ENCODE measurements at places on chromosomes 16 and 17.

DNA sequence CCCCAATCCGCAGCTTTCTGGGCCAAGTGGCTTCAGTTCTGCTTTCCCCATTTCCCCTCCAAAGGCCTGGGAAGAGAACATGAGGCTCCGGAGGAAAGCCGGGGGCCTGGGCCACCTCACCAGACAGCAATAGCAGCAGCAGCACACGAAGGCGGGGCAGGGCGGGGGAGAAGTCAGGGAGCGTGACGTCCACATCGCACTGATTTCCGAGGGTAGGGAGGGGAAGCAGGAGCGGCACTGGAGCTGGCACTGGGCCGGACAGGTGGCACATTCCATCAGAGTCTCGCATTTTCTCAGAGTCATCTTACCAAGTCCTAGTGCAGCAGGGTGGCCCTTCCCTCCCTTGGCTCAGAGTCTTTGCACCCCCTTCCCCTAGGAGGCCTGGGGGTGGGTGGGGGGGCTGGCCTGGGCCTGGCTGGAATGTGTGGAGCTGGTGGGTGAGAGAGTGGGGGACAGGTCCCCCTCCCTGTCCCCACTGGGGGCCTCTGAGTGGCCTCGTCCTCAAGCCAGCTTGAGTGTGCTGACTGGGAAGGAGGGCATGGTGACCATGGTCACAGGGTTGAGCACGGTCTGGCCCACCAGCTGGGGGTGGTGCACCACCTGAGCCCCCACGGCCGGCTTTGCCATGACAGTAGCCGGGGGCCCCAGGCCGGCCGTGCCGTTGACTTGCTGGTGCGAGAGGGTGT is 14.3 kb downstream of the MNT start:
- no peak for DNase-seq

GRCh38 chr17:3553419-3554401 is 3.9 kb downstream of the TRPV3 start:
- DNase-seq = no peak

- DNase-seq = no peak
Measured at GRCh38 chr17:55284944-55285339, 20.2 kb downstream of the HLF start.

DNA sequence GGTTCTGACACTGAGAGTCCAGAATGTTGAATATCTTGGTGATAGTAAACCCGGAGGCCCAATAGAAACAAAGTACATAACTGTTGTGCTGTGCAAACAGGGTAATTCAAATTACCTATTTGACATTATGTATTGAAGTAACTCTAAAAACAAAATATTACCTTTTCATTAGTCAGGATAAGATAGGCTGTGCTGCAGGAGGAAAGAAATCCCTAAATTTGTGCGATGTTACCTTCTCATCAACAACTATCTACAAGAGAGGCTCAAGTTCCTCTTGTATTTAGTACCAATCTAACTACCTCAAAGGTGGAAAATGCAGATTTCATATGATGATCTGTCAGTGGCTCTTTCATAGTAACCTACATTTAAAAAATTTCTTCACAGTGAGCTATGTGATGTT is 367.2 kb downstream of the ZFHX3 start:
- DNase-seq = no peak

DNA sequence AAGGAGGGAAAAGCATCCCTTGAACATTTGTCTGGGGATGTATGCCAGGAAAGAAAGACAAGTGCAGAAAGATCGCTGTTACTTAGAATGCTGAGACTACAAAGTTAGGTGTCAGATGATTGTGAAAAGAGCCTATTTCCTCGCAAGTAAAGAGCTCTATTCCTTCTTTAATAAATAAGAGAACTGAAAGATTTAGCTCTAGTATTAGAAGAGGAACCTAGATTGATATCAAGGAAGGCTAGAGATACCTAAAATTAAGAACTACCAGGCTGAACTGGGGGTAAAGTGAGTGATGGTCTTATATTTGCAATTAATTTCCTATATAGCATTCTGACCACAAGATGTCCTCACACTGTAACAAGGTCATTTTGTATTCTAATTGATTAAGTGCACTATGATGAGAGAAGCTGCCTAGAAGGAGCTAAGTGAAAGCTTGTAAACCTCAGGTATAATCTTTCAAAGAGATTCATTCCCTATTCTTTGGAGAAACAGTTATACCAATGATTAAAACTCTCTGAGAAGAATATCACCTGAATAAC is 62.3 kb downstream of the SSH2 start:
- DNase-seq = no peak

Data from posterior cingulate gyrus (tissue), 11 donors.